ENCODE measurements at places on chromosomes 7 and 10.

- DNase-seq, result no peak
These were observed 70.4 kb upstream of the PTN start for GRCh38 chr7:137413901-137414300.

DNA sequence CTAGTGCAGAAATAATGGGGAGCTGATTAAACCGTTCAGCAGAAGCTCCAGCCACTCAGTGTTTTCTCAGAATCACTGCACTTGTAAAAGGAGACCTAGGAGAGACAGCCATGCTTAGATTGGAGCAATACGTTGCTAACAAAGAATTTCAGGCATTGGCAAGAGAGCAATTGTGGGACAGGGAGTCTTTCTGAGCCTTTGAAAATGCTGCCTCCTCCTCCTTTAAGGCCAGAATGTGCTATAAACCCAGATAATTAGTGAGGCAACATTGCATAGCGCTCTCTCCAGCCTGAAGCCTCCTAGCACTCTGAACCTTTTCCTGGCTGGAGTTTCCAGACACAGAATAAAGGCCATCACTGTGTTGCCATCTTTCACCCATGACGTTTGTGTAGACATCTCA, 18.5 kb upstream of the PTPRN2 start:
- DNase-seq, result no peak

- DNase-seq, result no peak
These were observed 526 bp upstream of the LAMTOR4 start for GRCh38 chr7:100148225-100148558.

DNA sequence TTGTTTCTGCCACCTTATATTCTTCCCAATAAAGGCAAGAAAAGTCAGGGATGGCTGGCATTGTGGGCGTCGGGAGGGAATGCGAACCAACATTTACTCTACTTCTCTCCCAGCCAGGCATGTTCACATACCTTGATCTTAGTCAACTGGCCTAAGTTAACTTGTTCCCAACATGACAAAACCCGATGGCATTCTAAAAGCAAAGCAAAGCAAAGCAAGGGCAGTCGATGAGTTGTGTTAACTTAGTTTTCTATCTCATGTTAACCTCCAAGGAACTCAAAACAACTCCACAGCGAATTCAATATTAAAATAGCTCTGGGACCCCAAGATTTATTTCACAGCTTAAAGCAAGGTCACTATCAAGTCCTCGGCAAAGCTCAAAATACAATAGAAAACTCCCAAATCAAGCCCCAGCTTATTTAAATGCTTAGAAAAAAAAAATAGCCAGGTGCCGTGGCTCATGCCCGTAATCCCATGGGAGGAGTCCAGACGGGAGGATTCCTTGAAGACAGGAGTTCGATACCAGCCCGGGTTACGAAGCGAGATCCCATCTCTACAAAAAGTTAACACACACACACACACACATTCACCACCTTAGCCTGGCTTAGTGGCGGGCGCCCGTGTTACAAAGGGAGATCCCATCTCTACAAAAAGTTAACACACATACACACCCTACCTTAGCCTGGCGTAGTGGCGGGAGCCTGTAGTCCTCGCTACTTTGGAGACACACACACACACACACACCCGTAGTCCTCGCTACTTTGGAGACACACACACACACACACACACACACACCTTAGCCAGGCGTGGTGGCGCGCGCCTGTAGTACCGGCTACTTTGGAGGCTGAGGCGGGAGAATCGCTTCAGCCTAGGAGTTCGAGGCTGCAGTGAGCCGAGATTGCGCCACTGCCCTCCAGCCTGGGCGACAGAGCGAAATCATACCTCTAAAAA, 901 bp upstream of the CCNY start:
- no peak for DNase-seq

GRCh38 chr7:126213876-126214275, 1038.9 kb downstream of the GRM8 start:
- DNase-seq, result no peak

- DNase-seq, result no peak
These were observed 58.3 kb downstream of the DOCK4 start for GRCh38 chr7:112147793-112148361.

GRCh38 chr7:157479326-157479725, 142.5 kb downstream of the DNAJB6 start:
- no peak for DNase-seq

GRCh38 chr10:4546500-4546899, 279.5 kb upstream of the AKR1E2 start:
- DNase-seq, result no peak

- no peak for DNase-seq
These were observed 811.5 kb downstream of the LRMDA start for GRCh38 chr10:76242956-76243355.

- DNase-seq, result peak; percentile 68
These were observed 3.7 kb upstream of the NDST2 start for GRCh38 chr10:73814896-73815718.

DNA sequence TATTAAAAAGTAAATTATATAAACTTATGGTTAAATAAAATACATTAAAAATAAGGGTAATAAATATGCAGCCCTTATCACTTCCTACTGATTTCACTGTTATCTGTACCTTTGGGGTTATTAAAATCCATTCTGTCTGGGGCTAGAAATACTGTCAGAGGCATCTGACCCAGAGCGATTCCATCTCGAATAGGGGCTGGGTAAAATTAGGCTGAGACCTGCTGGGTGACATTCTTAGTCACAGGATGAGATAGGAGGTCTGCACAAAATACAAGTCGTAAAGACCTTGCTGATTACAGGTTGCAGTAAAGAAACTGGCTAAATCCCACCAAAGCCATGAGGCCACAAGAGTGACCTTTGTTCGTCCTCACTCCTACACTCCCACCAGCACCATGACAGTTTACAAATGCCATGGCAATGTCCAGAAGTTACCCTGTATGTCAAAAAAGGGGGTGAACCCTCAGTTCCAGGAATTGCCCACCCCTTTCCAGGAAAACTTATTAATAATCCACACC, 77.6 kb downstream of the COBL start:
- no peak for DNase-seq

DNA sequence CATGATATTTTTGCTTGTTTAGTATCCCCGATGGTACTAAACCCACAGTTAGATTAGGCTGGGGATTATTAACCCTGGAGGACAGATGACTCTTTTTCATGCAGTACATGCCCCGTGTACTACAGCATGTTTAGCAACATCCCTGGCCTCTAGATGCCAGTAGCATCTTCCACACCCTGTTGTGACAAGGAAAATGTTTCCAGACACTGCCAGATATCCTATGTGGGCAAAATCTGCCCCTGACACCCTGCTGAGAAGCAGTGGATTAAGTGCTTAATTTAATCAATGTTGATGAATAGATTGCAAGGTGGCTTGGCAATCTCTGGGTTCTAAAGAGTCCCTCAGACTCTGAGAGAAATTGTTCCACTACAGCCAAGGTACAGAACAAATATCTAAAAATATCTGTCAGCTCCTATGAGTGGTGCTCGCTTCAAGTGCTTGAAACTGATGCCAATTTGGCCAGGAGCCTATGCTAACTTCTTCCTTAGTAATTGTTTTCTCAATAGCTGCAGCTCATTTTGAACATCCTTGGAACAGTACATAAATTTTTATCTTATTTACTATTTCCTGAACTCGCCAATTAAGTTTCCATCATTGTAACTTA, 247.0 kb downstream of the SORCS1 start:
- DNase-seq, result no peak

- DNase-seq, result no peak
These were observed 61.2 kb downstream of the NEURL1 start for GRCh38 chr10:103554488-103555324.

DNA sequence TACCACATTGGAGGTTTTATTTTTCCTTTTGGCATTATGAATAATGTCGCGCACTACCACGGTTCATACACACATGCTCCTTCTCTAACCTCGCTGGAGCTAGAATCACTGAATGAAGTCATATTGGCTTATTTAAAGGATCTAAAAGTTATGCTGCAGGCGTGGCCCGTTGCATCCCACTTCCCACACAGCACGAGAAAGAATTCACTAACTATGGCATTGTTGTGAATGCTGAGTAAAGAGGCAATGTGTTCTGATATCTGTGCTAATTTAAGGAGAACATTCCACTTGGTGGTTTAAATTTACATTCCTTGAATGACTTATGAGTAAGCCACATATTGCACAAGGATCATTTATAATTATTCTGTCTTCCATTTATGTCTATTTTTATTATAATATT, 20.7 kb downstream of the TCERG1L start:
- no peak for DNase-seq
